ENCODE measurements at places on chromosomes 6 and 20.

GRCh38 chr20:51943761-51944160 lies 141.4 kb upstream of the SALL4 start:
- DNase-seq, result no peak

DNA sequence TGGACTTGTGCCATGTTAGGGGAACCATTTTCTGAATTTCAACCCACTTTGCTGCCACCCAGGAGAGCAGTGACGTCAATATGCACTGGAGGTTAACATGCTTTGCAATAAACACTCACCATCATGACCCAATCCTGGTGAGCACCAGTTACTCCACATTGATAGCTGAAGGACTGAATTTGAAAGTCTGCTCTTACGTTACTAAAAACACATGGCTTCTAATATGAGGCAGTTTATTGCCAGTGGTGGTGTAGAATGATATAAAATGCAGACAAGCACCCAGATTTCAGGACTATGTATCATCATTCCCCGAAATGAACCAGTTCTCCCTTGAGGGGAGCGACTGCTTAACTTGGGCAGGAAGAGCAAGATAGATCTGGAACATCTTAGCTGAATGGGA lies 23.8 kb downstream of the RFPL4B start:
- no peak for DNase-seq

DNA sequence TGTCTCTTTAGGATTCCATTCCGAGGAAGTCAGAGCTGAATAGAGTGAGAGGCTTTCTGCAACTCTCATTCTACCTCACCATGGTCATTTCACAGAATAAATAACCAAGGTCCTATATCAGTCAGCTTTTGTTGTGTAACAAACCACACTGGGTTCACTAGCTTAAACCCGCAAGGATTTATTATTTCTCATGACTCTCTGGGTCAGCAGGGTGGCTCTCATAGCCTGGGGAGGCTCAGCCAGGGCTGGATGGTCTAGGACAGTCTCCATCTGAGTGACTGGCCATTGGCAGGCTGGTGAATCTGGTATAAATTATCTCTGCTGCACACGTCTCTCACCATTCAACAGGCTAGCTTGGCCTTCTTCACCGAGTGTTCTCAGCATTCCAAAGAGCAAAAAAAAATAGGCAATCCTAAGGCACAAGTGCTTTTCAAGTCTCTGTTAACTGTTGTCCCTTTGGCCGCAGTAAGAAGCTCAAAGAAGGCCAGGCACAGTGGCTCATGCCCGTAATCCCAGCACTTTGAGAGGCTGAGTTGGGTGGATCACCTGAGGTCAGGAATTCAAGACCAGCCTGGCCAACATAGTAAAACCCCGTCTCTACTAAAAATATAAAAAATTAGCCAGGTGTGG lies 39.7 kb downstream of the ISM1 start:
- DNase-seq, result no peak

DNA sequence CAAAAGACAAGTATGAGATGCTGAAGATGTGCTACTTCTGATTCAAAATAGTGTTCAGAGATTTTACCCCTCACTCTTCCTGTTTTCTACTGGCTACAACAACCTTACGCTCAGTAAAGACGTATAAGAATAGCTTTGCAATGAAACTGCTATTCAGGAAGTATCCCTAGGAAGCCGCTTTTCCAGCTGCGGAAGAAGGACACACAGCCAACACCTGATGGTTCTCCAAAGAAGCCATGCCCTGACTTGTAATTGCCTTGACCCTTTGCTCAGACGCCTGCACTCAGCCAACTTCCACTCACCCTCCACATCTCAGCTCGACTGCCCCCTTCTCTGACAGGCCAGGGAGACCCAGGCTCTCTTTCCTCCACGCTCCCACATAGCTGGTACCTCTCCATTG lies 111.6 kb downstream of the DTNBP1 start:
- no peak for DNase-seq

- no peak for DNase-seq
Measured at GRCh38 chr6:13431861-13432465, 55.4 kb downstream of the GFOD1 start.

GRCh38 chr20:10927011-10927583 lies 253.3 kb upstream of the JAG1 start:
- DNase-seq, result no peak

Measured in gastrocnemius medialis (tissue), 4 donors.